ENCODE measurements at places on chromosomes 2 and 18.

- no peak for DNase-seq
Observed at GRCh38 chr18:36325846-36326245, 28.3 kb downstream of the FHOD3 start.

DNA sequence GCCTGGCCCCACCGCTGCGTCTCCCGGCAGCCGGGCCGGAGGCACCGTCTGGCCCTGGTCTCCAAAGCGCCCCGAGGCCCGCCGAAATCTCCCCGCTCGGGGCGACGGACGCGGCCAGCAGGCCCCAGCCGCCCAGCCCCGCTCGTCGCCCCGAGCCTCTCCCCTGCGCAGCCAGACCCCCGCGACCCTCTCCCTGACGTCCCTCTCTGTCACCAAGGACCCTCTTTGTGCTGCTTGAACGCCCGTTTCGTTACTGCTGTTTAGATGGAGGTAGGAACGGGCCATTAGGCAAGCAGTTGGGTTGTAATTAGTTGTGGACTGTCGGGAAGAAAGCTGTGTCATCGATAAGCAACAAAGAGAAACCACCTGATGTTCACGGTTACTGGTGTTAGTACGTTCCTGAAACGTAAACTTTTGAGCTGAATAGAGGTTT, 686 bp downstream of the UBXN4 start:
- peak; percentile 48 for DNase-seq

DNA sequence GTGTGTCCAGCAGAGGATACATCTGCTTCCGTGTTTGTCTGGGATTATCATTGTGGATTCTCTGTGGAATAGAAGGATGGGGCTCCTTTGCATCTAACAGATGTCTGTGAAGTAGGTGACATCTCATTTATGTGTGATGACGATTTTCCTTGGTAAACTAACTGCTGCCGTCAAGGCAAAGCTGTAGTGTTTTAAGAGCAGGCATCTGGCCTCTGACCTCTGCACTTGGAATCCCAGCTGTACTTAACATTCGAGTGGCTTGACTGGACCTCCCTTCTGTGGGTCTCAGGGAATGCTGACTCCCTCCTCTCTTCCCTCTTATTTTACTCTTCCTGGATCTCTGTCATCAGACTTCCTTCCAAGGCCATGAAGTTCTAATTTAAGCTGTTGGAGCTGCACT, 56.4 kb downstream of the DCDC2C start:
- no peak for DNase-seq

DNA sequence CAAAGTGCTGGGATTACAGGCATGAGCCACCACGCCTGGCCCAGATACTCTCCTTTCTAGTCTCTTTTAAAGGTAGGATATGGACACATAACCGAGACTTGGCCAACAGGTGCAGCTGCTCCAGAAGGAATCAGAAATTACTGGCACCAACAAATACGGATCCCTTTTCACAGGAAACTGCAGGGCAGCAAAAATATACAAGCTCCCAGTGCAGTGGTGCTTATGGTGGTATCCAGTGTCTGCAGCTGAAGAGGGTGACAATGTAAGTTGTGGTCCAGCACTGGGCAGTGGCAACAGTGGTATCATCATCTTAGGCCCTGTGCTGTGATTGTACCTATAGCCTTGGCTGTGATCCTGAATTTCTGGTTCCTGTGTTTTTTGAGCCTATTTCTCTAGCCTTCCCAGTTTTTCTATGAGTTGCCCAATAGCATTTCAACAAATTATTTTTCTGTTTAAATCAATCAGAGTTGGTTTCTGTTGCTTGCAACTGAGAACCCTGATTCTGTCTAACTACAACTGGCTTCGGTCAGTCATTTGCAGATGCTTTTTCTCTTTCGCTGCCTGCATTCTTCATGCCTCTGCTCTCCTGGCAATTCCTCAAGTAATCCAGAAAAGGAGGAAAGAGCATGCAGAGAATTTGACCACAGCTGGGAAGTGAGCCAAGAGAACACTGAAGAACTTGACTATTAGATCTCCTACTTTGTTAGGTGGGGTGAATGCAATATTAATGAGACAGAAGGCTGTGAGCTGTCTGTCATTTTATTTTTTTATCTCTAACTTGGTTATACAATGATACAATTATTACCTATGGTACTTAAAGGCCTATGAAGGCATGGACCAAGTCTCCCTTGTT, 30.8 kb upstream of the EML4 start:
- DNase-seq: no peak

- no peak for DNase-seq
Observed at GRCh38 chr2:165529130-165529529, 59.6 kb downstream of the CSRNP3 start.

DNA sequence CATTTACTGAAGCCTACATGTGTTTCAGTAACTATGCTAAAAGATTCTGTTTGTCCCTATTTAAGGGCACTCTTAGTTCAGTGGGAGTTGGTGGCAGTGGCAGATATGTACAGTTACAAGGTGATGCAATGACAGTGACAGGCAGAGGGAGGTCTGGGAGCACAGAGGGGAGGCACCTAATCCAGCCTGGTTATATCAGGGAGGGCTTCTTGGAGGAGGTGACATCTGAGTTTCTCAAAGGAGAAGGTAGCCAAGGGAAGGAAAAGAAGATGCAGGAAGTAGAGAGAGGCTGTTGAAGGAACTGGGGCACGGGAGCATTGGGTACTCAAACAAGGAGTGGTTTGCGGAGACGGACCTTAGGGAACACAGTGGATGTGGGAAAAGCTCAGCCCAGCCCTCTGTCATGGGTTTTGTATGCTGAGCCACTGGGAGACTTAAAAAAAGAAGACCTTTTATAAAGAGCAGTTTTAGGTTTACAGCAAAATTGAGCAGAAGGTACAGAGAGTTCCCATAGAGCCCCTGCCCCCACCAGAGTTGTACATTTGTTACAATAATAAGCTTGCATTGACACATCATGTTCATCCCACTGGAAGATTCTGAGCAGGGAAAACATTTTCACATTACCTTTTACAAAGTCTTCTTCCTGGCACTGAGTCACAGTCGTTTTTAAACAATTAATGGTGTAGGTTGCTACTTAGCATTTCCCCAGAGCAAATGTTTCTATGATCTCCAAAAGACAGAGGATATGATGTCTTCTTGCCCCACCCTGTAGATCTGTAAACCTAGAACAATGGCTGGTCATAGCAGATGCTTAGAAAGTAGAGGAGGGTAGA, 83.0 kb upstream of the TAF1B start:
- DNase-seq: no peak

DNA sequence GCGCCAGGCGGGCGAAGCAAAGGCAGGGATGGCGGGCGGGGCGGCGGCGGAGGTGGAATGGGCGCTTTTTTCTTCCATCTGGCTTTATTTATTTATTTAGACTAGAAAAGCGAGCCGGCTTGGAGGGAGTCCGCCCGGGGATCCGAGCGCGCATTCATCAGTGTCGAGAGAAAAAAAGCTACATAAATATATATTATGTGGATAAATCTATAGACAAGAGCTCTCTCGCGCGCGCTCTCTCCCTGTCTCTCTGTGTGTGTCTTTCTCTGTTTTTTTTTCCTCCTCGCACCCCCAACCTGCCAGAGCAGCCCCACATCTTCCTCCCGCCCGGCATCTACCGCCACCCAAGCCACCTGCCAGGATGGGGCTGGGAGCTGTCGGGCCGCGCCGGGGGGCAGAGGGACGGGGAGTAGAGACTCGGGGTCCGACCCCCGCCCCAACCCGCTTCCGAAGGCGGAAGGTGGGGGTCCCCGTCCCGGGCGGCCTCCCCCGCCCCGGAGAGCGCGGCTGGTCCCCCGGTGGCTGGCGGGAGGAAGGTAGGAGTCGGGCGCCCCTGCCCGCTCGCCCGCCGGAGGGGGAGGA, 972 bp upstream of the CELF4 start:
- no peak for DNase-seq

DNA sequence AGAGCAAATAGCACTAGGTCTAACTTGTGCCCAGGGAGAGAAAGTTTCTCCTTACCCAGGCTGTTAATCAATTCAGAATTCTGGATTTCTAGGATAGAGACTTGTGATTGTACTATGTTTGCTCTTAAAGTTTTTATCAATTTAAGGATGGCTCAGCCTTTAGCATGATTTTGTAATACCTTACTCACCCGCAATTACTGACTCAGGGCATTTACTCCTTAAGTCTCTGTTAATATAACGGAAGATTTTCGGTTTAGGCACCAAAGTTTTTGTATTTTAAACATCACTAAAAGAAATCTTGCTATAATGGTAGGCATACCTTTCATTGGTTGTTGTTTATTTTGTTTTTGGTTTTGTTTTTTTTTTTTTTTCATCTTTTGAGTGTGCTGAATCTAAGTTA, 358.2 kb downstream of the RBM43 start:
- no peak for DNase-seq

DNA sequence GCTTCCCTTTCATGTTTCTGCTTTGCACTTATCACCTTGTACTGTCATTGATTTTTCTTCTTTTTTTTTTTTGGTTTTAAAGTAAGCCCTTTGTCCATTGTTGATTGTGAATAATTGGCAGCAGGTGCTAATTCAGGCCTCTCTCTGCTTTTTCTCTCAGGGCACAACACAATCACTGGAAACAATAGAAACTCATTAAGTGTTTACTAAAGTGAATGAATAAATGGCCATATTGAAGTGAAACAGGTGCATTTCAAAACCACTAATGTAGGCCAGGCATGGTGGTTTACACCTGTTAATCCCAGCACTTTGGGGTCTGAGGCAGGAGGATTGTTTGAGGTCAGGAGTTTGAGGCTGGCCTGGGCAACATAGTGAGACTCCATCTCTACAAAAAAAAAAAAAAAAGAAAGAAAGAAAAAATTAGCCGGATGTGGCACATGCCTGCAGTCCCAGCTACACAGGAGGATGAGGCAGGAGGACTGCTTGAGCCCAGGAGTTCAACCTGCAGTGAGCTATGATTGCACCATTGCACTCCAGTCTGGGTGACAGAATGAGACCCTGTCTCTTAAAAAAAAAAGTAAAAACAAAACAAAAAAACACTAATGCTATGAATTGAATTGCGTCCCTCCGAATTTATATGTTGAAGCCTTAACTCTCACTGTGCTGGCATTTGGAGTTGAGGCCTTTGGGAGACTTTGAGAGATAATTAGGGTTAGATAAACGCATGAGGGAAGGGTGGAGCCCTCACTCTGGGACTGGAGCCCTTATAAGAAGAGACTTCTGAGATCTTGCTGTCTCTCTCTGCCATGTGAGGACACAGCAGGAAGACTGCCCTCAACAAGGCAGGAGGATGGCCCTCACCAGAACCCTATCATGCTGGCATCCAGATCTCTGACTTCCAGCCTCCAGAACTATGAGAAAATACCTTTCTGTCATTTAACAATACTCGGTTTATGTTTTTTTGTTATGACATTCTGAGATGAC, 19.9 kb downstream of the SLC38A11 start:
- DNase-seq: no peak

GRCh38 chr2:96591054-96591453, 47.1 kb downstream of the KANSL3 start:
- DNase-seq: no peak

- peak; percentile 39 for DNase-seq
Observed at GRCh38 chr18:136433-136832, 21.9 kb upstream of the USP14 start.

- DNase-seq: no peak
Observed at GRCh38 chr18:32730620-32731091, 42.2 kb downstream of the KLHL14 start.
